ENCODE measurements at places on chromosomes 7 and 10.

GRCh38 chr7:152392254-152392653 lies 43.5 kb downstream of the KMT2C start:
- no peak for DNase-seq

GRCh38 chr10:110903280-110904278 lies 15.4 kb downstream of the BBIP1 start:
- DNase-seq, result no peak

DNA sequence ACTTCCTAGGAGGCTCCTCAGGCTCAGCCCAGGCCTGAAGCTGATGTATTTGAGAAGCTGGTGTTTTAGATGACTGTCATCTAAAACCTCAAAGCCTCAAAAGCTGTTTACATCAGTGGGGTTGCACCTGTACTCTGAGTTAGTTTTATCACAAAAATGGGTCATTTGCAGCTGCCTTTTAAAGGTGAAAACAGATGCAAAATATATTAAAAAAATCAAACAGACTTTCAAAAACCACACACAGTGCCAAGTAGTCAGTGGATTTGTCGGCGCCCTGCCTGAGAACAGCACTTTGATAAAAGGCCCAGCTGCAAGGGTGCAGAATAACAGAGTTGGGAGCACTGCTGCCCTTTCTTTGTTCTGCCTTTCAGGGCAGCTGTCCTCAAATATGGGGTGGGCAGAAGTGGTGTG lies 103.0 kb downstream of the VOPP1 start:
- no peak for DNase-seq

DNA sequence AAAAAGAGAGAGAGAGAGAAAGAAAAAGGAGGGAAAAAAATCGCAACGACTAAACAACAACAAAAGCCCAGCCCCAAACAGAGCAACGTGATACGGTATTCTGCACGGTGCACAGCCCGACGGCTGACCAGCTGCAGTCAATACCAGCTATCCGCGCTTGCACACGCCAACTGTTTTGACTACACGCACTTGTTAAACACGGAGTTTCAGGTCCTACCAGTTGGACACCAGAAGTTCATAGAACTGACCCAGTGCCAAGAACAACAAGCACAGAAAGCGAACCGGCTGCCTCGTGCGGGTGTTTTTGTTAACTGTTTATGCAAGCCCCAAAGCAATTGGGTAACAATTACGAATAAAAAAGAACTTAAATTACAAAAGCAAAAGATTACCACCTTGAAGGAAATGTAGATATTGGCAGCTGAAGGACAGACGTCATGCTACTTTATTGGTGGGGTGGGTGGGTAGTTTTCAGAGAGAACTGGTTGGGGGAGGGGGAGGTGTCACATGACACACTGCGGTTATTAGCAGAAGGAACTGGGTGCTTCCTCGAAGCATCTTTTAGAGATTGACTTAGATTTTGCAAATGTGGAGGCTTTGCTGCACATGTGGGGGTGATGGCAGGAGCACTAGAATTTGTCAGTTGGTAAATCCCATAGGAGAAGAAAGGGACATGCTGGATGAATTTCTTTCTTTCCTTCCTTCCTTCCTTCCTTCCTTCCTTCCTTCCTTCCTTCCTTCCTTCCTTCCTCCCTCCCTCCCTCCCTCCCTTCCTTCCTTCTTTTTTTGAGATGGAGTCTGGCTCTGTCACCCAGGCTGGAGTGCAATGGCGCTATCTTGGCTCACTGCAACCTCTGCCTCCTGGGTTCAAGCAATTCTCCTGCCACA lies 110.6 kb upstream of the EFCAB10 start:
- peak; percentile 97 for DNase-seq

DNA sequence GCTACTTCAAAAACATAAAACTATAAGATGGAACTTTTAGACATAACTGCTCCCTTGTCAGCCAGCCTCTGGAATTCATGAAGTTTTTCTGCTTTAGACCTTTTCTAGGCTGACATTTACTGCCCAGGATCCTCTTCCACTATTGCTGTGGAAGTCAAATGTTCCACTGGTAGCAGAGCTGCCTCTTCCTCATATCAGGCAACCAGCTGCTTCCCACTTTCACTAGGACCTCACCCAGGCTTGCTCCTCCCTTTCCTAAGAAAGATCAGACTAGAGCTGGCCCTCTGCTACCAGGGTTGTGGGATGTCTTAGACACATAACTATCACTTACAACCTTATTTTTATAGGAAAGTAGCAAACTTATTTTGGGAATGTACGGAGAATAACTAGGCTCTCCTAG lies 121.5 kb downstream of the CTTNBP2 start:
- DNase-seq, result no peak

DNA sequence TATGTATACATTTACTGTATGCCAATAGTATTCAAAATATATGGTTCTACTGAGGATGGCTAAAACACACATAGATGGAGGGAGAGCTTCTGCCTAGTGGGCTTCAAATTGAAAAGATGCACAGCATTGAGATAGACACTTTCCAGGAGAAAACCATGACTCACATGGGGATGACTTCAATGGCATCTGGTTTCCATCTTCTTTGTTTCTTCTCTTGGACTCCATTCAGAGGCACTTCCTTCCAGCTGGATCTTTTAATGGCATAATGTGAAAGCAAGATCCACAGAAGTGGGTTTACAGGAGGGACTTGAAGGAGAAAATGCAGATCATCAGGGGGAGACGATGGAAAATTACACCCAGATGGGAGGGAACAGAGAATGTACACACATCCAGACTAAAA lies 84.9 kb downstream of the ZNF365 start:
- DNase-seq, result peak; percentile 70

DNA sequence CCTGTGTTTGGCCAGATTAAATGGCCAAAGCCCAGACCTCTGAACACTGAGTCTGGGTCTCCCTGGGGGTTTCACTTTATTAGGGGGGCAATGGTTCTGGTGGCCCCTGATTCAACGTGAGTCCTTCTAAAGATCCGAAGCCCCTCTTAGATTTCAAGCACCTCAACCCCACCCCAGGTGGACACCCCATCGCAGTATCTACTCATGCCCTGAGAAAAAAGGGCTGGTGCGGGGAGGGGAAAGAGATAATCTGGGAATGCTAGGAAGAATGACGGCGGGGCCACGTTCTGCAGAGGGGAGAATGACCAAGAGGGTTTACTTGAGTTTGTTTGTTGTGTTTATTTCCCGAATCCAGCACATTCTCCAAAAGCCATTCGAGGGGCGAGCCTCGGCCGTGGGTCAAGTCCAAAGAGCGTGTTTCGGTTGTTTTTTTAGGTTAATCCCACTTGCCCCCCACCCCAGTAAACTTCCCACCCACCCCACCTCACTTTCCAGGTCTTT lies 832 bp downstream of the PDLIM1 start:
- no peak for DNase-seq

- DNase-seq, result peak; percentile 96
These were observed 9.1 kb downstream of the CREB3L2 start for GRCh38 chr7:137992550-137993394.

DNA sequence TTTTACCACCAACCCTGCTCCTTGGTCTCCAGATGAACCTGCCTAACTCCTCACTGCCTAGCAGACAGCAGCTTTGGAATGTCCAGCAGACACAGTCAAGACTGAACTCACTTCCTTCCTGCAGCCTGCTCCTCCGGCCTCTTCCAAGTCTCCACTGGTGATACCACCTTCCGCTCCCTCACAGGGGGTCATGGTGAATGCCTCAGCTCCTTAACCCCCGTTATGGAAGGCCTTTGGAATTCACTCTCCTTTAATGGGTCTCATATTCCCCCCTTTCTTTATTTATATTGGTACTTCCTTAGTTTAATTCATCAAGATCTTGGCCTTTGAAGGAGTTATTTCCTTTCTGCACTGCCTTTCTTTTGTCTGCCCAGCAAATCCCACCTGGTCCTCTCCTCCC lies 44.9 kb upstream of the ZNF32 start:
- DNase-seq, result peak; percentile 76

DNA sequence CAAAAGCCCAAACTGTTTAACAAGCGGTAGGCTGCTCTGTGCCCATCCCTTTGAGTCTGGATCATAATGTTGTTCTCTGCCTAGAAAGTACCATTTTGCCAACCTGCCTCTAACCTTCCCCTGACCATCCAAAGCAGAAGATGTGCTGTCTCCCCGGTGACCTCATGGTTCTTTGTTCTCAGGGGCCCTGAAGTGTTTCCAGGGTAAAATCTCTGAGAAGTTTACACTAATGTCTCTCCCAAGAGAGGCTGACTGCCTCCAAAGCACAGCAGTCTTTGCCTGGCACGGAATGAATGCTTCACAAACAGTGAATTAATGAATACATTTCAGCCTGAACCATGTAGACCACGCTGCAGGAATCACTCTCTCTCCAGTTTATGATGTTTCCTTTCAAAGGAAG lies 523.8 kb upstream of the CELF2 start:
- no peak for DNase-seq

DNA sequence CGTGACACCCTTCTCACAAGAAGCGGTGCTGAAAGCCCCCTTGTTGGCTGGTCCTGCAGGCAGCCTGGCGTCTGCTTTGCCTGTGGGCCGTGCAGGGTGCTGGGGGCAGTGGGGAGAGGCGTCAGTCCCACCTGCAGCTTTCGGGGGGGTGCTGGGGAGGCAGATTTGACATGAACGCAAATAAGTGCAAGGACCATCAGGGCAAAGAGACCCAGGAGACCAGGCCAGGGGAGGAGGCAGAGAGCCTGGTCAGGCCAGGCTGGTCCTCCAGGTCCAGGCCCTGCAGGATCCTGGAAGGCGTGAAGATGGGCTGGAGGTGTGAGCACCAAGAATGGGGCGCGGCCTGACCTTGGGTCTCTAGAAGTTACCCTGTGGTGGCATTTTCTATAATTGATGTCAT lies 81.6 kb downstream of the MGMT start:
- DNase-seq, result no peak

DNA sequence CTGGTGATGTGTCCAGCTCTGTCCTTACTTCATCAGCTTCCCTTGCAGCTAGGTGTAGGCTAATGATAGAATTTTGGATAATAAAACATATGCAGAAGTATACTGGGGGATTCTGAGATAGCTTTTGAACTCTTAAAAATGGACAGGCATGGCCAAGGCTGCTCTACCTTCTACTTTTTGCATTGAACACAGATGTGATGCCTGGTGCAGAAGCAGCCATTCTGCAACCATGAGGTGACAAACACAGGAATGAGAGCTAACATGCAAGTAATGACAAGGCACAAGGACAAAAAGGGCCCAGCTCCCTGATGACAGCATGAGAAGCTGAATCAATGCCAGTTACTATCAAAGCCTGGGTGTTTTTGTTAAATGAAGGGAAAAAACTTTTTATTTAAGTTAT lies 686.5 kb upstream of the AUTS2 start:
- no peak for DNase-seq

DNA sequence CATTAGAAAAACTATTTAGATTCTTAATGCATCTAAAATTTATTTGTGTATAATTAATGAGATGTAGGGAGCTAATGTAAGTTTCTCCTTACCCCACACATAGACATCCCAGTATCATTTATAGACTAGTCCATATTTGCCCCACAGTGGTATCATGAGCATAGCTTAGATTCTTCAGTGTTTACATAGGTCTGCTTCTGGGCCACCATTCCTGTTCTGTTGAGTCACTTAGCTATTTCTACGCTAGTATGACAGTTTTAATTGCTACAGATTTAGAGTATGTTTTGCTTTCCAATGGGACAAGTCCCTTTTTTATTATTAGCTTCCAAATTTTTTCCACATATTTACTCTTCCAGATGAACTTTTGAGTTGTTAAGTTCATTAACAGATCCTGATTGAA lies 69.4 kb downstream of the MCMBP start:
- DNase-seq, result peak; percentile 82

DNA sequence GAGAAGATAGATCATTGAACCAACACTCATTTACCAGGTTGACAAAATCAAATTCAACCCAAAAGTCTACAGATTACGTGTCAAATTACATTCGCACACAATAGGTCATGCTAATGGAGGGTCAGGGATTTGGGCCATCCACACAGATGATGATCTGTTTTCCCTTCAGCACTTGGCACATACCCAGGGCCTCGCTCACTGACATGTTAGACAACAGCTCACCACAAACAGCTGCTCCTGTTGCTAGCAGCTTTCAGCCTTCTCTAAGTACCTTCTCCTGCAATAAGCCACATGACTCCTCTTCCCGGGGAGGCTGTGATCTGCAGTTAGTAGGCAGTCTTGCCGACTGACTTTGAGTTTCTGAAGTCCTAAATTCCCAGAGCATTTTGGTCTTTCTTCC lies 18.4 kb downstream of the NKX2-3 start:
- DNase-seq, result peak; percentile 38

DNA sequence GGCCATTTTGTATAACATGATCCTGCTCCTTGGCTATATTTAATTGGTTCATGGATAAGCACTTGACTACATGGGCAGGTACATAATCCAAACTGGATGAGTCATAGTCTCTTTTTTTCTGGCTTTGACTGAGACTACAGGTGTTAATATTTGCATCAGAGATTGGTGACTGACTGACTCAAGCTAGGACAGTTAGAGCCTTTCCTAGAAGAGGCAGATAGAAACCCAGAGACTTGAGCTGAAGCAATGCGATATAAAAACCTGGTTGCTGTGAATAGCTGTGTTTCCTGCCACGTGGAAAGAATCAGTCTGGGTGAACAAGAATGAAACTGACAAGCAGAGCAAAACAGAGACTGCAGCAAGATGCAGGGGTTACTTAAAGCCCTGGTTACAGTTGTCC lies 81.0 kb downstream of the SAMD9 start:
- no peak for DNase-seq

GRCh38 chr10:75972491-75973276 lies 541.3 kb downstream of the LRMDA start:
- DNase-seq, result peak; percentile 95

- DNase-seq, result peak; percentile 99
These were observed 295.4 kb downstream of the PRPF18 start for GRCh38 chr10:13882119-13882711.

GRCh38 chr7:130140551-130141160 lies 64.5 kb downstream of the TMEM209 start:
- DNase-seq, result no peak

DNA sequence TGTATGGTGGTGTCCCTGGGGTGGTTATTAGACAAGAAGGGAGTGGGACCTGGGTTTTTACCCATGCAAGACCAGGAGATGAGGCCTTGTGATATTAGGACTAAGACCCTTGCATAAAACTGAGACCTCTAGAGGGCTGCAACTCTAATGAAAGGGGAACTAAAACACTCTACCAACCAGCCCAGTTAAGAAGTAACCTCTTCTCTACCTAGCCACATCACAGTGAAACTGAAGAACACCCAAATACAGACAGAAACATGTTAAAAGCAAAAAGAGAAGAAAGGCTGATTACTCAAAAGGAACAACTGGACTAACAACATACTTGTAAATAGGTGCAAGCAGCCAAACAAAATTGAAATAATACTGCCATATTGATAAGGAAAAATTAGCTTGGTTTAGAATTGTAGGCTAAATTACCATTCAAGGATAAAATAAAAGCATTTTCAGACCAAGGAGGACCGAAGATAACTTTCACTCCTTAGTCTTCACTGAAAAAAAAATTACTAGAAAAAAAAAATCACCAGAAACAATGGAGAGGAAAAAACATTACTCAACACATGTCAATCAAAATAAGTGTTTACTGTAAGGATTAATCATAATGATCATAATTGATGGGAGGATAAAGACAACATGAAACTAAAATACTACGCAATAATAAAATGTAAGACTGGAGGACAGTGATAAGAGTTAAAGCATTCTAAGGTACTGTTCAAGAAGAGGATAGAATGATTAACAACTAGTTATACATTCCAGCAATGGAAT lies 27.6 kb downstream of the ERLIN1 start:
- no peak for DNase-seq

All from fibroblast of lung (primary cell).